ENCODE measurements at places on chromosomes 5 and 9.

- DNase-seq = no peak
Observed at GRCh38 chr9:71279151-71279739, 157.8 kb upstream of the TRPM3 start.

- no peak for DNase-seq
Observed at GRCh38 chr9:77943057-77943456, 88.6 kb downstream of the GNAQ start.

GRCh38 chr5:54004697-54005096 lies 305.7 kb downstream of the ARL15 start:
- no peak for DNase-seq

- no peak for DNase-seq
Observed at GRCh38 chr5:6246820-6247437, 131.4 kb downstream of the MED10 start.

- DNase-seq = no peak
Observed at GRCh38 chr9:120841930-120842684, 615 bp downstream of the PSMD5 start.

- DNase-seq = no peak
Observed at GRCh38 chr9:97390791-97391406, 21.0 kb upstream of the TDRD7 start.

DNA sequence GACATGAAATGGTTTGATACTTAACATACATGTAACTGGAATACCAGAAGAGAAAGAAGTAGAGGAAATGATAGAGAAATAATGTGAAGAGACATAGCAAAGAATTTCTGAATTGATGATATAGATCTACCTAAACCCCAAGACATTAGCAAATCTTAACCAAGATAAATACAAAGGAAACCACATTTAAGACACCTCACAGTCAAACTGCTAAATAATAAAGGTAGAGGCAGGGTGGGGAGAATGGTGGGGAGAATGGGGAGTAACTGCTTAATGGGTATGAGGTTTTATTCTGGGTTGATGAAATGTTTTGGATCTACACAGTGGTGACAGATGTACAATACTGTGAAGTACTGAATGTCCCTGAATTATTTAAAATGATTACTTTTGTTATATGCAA lies 17.5 kb downstream of the CARNMT1 start:
- no peak for DNase-seq

GRCh38 chr9:116345393-116345792 lies 191.8 kb downstream of the PAPPA start:
- no peak for DNase-seq

DNA sequence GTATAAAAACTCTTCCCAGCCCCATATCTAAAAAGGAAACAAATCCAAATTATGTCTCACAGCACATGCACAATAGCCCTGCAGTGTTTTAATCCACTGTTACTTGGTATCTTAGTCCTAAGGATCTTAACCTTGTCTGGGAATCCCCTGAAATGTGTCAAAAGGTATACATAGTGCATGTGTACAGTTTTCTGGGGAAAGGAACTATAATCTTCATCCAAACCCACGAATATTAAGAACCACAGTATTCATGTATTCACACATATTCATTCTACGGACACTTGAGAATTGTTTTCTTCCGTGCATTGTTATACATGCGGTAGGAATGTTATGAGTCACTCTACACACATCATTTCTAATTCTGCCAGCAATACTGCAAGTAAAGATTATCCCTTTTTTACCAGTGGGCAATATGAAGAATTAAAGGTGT lies 47.8 kb upstream of the SNX2 start:
- no peak for DNase-seq

DNA sequence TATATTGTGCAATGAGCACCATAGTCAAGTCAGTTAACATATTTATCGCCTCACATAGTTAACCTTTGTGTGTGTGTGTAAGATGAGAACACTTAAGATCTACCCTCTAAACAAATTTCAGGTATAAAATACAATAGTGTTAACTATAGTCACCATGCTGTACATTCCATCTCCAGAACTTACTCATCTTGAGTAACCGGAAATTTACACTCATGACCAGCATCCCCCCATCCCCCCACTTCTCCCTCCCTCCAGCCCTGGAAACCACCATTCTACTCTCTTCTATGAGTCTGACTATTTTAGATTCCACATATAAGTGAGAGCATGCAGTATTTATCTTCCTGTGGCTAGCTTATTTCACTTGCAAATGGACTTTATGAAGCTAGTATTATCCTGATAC lies 40.3 kb downstream of the ZNF354A start:
- no peak for DNase-seq

DNA sequence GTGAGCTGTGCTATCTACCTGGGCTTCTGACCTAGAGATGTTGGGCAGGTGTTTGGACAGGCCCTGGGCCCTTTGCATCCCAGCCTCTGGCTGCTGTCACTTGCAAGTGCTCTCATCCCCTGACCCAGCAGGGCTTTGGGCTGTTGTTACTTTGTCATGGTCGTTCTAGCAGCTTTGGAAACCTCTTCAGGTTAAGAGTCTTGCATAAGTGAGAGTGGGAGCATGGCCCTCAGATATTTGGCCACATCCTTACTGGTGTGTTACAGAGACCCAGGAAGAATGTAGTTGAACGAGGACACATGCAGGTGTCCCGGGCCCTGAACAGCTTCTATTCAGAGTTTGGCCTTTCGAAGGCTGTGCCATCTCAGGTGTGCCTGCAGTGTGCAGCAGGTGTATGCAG lies 4.5 kb downstream of the TENT4A start:
- no peak for DNase-seq

DNA sequence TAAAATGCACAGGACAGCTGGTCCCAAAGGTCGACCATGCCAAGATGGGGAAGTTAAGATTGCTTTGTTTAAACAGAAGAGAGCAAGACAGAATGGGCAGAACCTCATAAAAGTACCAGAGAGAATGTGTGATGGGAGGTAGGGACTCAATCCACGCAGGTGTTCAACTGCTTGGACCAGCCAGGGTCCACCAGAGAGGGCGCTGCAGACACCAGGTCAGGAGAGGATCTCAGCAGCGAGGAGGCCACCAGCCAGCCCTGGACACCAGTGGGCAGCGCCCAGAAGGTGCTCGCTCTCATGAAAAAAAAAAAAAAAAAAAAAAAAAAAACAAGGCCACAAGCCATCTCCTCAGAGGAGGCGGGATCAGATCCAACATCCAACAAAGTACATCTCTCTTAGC lies 81.8 kb downstream of the SHC3 start:
- DNase-seq = no peak

DNA sequence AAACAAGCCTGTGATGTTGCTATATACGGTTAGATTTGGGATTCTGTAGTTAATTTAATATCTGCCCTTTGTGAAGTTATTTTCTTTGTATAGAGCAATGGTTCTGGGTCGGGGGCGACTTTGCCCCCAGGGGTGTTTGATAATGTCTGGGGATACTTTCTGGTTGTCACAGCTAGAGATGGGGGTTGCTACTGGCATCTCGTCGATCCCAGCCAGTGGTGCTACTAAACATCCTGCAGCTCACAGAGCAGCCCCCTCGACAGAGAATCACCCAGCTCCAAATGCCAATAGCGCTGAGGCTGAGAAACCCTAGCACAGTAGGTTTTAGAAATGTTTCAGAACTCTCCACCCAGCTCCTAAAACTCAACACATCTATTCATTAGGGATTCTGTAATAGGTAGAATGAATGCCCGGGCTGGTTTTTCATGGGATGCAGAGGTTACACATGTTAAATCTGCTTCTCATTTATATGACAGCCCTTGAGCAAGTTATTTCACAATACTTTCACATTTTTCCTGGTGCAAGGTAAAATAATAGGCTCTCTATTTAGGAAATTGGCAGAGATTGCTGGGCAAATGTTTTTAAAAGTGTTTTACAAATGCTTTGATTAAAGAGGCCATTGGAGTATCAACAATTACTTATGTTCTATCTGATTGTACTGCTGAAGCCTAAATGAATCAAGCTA lies 75.2 kb upstream of the CTSL start:
- no peak for DNase-seq

- DNase-seq = no peak
Observed at GRCh38 chr9:96585426-96585825, 34.2 kb downstream of the CDC14B start.

- no peak for DNase-seq
Observed at GRCh38 chr9:93085676-93086075, 10.3 kb upstream of the CARD19 start.

- DNase-seq = no peak
Observed at GRCh38 chr9:1581926-1582325, 433.2 kb upstream of the SMARCA2 start.

- DNase-seq = no peak
Observed at GRCh38 chr9:125241863-125242739, 958 bp upstream of the HSPA5 start.

DNA sequence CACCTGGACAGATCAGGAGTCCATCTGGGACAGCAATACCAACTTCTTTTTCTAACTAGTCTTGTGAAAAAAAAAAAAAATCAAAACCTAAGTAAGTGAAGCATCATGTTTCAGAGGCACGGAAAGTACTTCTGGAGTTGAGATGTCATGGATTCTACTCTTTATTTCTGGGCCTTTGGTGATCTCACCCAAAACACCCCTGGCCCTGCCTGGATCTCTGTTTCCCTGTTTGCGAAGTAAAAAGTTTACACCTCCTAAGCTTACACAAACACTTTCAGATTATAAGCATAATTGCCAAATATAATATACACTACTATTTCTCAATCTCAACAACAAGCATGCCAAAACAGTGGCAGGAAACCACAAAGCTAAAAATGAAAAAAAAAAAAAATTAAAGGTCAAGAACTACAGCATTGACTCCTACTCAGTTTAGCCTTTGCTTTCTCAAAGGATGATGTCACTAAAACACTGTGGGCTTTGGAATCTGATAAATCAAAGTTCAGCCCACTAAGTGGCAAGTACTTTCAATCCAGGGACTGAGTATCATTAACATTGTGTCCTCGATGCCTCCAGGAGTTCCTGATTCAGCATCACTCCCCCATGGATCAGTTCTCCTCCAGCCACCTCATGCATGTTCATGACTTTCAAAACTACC lies 291.9 kb downstream of the NFIB start:
- DNase-seq = no peak

- DNase-seq = no peak
Observed at GRCh38 chr9:37632479-37632878, 18.3 kb upstream of the FRMPD1 start.

DNA sequence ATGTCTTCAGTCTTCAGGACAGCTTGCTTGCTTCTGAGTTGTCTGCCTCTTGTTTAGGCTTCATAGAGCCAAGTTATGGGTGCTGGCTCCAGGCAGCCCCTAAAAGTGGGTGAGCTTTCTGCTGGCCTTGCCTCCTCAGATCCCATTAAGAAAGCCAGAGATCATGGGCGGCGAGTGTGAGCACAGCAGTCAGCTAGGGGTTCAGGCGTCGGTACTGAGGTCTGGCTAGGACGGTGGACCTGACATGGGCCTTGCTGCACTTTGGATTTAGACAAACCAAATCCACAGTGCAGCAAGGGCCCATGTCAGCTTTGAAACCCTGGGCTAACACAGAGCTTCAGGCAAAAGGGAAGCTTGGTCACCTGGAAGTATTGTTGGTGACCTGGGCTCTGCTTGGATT lies 17.6 kb downstream of the PSAT1 start:
- no peak for DNase-seq

Measured in stimulated activated CD4-positive, alpha-beta T cell treated with anti-CD3 and anti-CD28 coated beads, TNF-alpha, amount 100 ng/mL, for 4 hours (primary cell).